Caki2 (cell line): ENCODE measurements at places on chromosomes 16 and 17. TPM values are rescaled to one million over a fixed set of nuclear protein-coding genes. Genes with fewer than 3 reads are reported as not detected.

- peak; percentile 45 for DNase-seq
These were observed 4.4 kb upstream of the IRX5 start for GRCh38 chr16:54926166-54926838.

DNA sequence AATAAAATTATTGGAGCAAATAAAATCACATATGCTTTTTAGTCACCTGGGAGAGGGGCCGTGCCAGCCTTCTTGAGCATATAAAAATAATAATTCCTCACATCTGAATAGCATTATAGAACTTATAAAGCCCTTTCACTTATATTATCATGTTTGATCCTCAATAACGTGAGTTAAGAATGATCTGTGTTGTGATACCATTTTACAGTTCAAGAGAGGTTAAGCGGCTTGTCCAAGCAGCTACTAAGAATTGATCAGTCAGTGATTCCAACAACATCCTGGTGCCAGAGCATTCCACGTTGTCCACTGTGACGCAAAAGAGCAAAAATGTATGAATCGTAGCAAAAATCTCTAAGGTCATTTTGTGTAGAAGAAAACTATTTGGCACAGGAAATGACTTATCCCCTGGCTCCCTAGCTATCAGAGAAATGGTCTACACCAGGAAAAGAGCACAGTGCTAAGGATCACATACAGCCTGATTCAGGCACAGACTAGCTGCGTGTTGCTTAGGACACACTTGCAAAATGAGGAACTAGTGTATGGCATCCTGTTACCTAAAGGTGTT is 33.0 kb downstream of the ANKFN1 start:
- DNase-seq = no peak

GRCh38 chr16:81224824-81225223 is 13.7 kb upstream of the BCO1 start:
- DNase-seq = no peak

The ZP2 gene
- total RNA-seq = not detected in 2 replicates

The IL34 gene
- total RNA-seq = 0.34 TPM in 1 of 2 replicates, not detected in the other
